ENCODE measurements at places on chromosomes 13 and 19.

GRCh38 chr13:109836629-109837607, 50.5 kb upstream of the IRS2 start:
- no peak for DNase-seq

GRCh38 chr19:13611596-13611995, 105.3 kb upstream of the CACNA1A start:
- DNase-seq = no peak

GRCh38 chr19:18989316-18989715, 44.0 kb downstream of the SUGP2 start:
- no peak for DNase-seq

- no peak for DNase-seq
Observed at GRCh38 chr19:12953138-12953798, 3.8 kb downstream of the GADD45GIP1 start.

GRCh38 chr19:50842130-50842529, 8.8 kb upstream of the KLK15 start:
- DNase-seq = no peak
